ENCODE measurements at places on chromosomes 11 and 22.
A peak's percentile ranks its signal among the peaks of the same experiment; 100 is the strongest.

- no peak for DNase-seq
These were observed 56.1 kb downstream of the RBFOX2 start for GRCh38 chr22:35972559-35972958.

GRCh38 chr22:17084554-17085276, at the start of gene IL17RA:
Gene IL17RA (plus strand): TSS chr22:17085000. CDS start chr22:17085092, 92 bp downstream.
- peak; percentile 88 for DNase-seq

DNA sequence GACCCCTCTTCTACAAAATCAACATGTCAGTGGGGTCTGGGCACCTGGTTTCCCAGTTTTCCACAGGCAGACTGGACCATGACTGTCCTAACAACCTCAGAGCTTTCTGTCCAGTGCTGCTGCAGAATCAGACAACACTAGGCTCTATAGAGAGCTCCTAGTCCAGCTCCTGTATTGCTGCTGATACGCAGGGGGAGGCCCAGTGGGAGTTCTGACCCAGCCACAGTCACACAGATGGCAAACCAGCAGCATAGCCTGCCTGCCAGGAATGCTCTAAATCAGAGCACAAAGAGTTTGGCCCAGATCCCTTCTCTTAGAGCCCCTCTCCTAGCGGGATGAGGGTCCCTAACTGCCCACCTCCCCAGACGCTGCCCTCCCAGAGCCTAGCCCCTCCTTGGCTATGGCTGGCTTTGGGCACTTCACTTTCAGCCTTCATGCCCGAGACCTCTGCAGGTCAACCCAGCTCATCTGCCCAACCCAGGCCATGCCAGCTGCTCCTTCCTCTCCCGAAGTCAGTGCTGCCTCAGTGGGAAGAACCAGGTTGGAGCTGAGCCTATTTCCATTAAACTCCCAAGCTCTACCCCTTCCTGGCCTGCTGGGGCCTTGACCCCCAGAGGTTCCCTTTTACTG, 15.8 kb upstream of the SLCO2B1 start:
- no peak for DNase-seq

- DNase-seq, result no peak
These were observed 10.5 kb upstream of the C11orf24 start for GRCh38 chr11:68282141-68282860.

DNA sequence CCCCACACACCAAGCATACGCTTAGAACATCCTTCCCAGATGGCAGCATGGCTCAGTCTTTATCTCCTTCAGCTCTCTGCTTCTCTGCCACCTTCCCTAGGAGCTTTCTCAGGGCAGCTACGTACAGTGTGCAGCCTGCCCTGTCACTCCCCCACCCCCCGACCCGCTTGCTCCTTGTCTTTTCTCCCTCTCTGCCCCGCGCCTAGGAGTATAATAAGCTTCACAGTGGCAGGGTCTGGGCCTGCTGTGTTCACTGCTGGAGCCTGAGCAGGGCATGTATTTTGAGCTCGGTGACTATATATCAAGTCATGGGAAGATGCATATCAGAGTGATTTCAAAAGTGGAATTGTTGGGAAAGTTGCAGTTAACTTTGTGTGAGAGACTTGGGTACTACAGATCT, 55.8 kb upstream of the ADSL start:
- no peak for DNase-seq

- no peak for DNase-seq
These were observed 8.5 kb downstream of the MRPL16 start for GRCh38 chr11:59801981-59802638.

DNA sequence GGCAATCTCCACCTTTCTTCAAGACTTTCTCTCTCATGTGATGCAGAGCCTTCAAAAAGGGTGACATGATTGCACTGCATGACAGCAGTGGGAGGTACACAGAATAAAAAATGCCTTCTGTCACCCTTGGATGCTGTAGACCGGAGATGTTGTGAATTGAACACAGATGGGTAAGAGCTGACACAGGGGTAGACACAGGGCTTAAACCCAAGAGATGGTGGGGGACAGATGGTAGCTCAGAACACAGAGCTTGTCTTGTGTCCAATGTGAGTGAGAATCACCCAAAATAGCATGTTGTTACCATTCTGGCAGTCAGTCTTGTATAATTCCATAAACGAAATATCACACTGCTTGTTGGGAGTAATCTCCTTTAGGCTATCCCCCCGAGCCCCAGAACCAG, 69.9 kb downstream of the JRKL start:
- DNase-seq, result no peak

DNA sequence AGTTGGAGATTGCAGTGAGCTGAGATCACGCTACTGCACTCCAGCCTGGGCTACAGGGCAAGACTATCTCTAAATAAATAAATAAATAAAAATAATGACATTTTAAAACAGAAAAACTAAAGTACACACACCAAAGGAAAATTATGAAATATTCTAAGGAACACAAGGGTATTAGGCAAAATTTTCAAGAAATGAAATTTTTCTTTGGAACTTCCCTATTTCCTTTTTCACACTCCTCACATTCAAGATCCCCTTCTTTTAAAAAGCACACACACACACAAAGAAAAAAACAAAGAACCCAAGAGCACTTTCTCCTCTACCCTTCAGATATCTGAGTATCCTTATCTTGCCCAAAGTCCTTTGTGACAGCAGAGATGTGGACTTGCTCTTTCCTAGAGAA, 92.8 kb downstream of the CCDC73 start:
- DNase-seq, result no peak

- no peak for DNase-seq
These were observed 1589.4 kb upstream of the TENM4 start for GRCh38 chr11:81030186-81030585.

GRCh38 chr11:57273448-57274058, 36.5 kb upstream of the APLNR start:
- no peak for DNase-seq

GRCh38 chr22:27892064-27892463, 27.0 kb downstream of the PITPNB start:
- no peak for DNase-seq

DNA sequence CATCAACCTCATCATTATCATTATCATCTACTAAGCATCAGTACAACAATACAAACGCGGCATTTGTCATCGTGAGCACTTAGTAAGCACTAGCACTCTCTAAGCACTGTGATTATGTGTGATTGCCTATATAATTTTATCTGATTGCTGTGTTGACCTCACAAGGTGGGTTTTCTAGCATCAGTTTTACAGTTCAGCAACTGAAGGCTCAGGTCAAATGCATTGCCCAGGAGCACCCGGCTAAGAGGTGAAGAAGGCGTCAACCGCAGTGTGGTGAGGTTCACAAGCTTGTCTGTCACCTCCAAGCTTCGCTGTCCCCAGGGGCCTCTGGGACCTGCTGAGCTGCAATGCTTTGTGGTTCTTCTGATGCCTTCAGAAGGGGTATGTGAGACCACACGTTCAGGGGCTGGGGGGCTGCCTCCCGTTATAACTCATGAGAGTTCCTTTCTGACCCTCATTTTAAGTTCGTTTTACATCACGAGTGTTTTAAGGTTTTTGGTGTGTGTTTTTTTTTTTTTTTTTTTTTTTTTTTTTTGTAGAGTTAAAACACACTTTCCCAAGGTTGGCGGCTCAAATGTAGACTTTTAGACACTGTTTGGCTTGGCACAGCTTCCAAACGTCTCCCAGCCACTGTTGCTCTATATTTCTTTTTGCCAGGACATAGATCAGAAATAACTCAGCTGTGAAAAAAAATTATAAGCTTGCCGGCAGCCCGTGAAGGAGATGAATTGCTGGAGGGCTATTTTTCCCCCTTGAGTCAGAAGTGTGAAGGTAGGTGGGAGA, 33.8 kb upstream of the SCUBE1 start:
- DNase-seq, result no peak

DNA sequence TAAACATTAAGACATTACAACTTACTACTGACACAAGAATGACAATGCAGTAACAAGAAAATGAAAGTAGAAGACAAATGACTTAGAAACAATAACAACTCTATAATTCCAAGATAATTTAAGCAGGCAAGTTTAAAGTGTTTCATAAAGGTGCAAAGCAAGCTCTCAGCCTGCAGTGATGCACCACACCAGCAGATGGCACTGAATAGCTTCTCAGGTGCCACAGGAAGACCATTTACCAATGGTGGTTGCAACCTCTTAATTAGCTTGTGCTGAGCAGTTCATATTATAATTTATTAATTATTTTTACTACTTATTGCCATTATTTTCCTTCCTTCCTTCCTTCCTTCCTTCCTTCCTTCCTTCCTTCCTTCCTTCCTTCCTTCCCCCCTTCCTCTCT, 60.6 kb downstream of the NXPE2 start:
- DNase-seq, result no peak

- peak; percentile 33 for DNase-seq
These were observed 9.0 kb downstream of the SYN3 start for GRCh38 chr22:33049119-33049729.

DNA sequence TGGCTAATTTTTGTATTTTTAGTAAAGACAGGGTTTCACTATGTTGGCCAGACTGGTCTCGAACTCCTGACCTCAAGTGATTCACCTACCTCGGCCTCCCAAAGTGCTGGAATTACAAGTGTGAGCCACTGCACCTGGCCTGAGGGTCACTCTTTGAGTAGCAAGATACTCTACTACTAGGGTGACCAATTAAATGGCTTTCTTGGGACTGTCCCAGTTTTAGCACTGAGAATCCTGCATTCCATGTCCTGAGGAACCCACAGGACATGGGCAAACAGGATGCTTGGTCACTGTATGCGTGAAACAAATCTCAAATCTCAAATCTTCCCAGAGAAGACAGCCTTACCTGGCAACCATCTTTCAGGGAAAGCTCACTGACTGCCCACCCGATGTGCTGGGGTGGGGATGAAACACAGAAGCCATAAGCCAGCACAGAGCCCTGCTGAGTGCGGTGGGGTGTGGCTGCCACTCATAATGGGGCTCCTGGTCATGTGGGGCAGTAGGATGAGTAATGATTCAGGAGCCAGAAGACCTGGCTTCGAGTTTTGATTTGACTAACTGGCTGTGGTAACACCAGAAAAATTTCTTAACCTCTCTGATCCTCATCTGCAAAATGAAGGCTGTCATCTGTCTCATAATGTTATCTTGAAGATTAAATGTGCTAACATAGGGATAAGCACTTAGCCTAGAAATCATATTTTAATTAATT, 11.5 kb downstream of the CLMP start:
- no peak for DNase-seq

- DNase-seq, result no peak
These were observed 65.9 kb upstream of the BLID start for GRCh38 chr11:122181893-122182292.
